ENCODE measurements at places on chromosomes 7 and 10.

- DNase-seq: no peak
Measured at GRCh38 chr7:29937132-29937531, 52.5 kb downstream of the SCRN1 start.

DNA sequence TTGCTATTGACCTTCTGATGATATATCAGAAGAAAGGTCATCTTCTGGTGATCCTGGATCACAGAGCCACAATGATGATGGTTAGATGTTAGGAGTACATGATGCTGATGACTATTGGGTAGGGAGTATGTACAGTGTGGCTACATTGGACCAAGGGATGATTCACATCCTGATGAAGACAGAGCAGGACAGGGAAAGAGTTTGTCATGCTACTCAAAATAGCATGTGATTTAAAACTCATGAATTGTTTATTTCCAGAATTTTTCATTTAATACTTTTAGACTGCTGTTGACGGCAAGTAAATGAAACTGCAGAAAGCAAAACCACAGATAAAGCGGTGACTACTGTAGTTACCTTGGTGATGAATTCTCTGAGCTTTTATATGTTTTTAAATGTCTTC, 397.3 kb downstream of the PPP1R3A start:
- no peak for DNase-seq

- no peak for DNase-seq
Measured at GRCh38 chr10:96344178-96344577, 14.6 kb downstream of the OPALIN start.

GRCh38 chr7:8913682-8914081, 480.3 kb downstream of the NXPH1 start:
- DNase-seq: no peak

- no peak for DNase-seq
Measured at GRCh38 chr10:3076138-3076537, 8.8 kb downstream of the PFKP start.

DNA sequence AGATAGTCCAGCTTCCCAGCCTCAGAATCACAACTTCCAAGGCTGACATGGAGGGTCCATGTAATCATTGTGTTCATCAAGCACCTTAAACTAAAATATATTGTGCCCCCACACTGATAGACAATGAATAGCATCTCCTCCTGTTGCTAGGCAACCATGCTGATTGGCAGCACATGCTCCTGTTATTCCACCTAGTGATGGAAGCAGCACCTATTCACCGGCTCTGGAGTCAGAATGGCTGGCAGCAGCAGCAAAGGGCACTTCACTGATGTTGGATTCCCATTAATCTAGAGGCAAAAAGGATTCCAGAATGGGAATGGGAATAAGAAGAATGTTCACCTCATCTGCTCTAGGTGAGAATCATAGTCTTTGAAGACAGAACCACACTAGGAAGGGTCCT, 55.0 kb downstream of the RELN start:
- no peak for DNase-seq

DNA sequence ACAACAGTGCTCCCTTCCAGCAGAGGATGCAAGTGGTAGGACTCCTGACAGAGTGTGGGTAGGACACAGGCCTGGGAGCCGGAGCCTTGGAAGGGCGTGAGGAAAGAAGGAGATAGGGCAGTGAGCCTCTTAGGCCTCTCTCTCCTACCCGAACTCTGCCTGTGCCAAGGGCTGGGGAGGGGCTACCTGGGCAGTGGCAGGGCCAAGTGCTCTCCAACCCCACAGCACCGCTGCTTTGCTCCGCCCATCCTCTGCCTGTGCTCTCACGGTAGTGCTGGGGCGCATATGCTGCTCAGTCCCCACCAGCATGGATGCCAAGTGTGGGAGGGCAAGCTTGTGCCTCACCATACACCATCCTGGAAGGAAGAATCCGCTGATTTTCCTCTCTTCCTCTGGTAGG, 7.5 kb downstream of the FAM131B start:
- DNase-seq: no peak

DNA sequence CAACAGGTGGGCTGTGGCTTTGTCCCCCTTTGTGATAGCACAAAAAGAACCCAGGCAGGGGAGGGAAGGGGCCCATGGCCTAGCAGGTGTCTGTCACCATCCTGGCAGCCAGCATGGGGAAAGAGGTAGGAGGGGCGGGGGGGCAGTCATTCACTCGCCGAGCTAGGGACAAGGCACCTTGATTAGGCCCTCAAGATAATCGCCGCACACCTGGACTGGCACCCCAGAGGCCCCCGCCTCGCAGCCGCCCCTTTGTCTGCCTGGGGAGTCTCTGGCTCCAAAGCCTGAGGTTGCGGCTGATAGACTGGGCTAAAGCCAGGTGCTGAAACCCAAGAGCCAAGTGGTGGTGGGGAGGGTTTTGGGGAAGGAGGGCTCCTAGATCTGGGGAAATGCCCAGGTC, 151.2 kb upstream of the PCBD1 start:
- DNase-seq: no peak

GRCh38 chr10:60130130-60130579, 223.8 kb upstream of the CCDC6 start:
- no peak for DNase-seq

DNA sequence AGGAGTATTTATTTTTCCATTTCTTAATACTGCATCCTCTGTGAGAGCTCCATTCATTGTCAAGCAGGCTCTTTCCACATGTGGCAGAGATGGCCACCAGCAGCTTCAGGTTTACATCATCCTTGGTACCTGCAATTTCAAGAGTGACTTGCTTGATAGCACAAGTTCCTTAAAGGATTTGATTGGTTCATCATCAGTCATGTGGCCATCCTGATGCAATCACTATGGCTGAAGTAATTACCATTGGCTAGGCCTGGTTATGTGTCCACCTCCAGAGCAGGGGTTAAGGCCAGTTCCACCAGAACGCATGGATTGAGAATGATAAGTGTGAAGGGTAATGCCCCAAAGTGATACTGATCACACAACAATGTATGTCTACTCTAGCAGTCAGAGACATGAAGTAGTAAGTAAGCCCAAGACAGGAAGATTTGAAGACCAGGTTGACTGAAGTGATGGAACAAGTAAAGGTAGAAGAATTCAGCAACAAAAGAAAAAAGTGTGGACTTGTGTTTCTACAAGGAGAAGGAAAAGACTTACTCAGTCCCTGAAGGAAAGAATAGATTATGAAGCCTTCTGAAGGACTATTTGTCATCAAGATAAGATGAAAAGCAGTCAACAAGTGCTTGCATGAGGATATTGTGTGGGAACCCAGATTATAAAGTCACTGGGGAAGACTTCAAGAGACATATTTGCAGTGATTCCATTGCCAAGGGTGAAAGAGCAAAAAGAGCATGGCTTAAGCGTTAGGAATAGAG, 26.4 kb upstream of the PRKAR2B start:
- DNase-seq: no peak

DNA sequence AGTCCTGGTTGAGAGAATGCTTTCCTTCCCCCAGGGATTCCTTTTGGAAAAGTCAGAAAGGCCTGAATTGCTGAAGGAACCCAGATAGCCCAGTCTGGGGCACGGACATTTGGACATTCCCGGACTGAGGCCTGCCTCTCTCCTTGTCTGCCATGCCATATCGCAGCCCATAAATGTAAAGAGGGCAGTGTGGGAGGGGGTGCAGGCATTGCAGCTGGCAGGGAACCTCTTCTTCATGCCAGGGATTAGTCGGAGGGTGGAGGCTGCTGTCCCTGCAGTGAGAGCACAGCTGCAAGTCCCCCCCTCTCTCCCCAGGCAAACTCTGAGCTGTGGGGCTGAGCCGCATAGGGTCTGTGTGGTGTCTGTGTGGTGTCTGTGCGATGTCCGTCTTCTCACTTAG, 486.0 kb upstream of the MKI67 start:
- DNase-seq: no peak

DNA sequence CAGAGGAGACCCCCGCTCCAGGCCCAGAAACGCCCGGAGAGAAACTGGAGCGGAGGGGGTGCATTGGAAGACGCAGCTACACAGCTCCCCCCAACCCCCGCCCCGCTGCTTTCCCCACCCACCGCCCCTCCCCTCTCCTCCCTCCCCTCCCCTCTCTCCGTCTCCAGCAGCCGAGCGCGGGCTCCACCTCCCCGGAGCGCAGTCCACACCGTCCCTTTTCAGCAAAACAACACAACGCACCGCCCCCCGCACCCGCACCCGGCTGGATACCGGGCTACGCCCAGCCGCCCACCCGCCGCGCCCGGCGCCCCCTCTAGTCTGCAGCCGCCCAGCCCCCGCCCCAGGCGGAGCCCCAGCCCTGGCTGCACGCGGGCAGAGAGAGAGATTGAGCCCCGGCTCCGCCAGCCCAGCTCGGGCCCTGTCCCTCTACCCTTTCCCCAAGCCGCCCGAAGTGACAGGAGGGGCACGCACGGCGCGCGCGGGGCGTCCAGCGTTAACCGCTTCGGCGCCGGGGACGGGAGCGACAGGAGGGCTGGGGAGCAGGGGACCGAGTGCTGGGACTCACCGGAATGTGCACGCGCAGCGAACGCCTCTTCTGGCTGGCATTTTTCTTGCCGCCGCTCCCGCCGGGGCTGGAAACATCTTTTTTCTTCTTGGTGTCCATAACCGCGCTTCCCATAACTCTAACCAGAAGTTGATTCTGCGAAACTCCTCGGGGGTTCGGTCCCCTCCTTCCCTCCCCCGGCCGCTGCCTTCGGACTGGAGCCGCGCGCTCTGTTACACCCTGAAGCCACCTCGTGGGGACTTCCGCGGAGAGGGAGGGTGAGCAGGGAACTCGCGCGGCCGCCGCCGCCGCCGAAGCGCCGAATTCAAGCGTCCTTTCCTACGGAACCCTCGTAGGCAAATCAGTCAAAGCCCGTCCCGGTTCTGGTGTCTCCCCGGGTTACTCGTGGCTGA, 695 bp downstream of the PRKAG2 start:
- peak; percentile 30 for DNase-seq

DNA sequence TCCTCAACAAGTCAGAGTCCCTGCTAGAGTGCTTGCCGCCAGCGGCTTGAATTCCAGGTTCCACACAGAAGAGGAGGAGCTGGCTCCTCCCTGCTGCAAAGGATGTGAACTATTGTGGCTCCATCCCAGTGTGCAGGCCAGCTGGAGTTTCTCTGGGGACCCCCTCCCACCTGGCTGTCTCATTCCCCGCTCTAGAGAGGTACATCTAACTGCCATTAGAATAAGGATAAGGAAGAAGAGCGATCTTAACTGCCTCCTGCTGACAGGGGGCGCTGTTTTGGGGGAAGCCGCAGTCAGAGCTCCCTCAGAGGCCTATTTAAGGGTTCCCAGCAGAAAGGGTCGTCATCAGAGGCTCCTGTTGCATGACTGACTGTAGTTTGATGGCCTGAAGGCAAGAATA, 40.8 kb upstream of the HECW1 start:
- DNase-seq: no peak

GRCh38 chr7:43385856-43386255, 197.1 kb upstream of the STK17A start:
- no peak for DNase-seq

GRCh38 chr10:51159841-51160240, 85.6 kb downstream of the PRKG1 start:
- no peak for DNase-seq
